ENCODE measurements at places on chromosomes 12 and 14.

GRCh38 chr14:90255871-90256270 is 482 bp upstream of the PSMC1 start:
- DNase-seq: no peak

DNA sequence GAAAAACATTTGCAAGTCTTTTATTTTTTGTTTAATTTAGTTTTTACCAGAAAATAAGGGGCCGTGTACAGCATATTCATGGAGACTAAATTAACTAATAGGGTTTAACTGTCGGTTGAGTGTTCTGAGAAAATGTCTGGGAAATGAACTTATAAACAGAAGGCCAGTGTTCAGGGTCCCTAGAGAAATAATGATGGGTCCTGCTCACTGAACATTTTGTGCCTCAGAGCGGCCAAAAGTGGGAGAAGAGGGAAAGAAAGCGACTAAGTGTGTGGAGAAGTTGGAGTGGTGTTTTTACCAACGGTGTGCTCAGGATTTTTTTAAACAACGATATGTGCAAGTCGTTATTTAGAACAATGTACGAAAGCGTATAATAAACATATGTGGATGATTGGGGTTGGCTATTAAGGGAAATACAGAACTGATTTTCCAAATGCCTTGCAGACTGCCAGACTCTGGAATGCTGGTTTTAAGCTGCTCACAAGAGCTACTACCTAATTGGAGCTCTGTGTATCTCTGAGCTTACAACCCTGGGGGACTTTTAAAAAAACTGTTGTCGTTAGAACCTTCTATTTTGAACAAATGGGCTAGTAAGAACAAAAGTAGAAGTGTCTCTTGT is 166.7 kb downstream of the SLC38A4 start:
- DNase-seq: no peak

DNA sequence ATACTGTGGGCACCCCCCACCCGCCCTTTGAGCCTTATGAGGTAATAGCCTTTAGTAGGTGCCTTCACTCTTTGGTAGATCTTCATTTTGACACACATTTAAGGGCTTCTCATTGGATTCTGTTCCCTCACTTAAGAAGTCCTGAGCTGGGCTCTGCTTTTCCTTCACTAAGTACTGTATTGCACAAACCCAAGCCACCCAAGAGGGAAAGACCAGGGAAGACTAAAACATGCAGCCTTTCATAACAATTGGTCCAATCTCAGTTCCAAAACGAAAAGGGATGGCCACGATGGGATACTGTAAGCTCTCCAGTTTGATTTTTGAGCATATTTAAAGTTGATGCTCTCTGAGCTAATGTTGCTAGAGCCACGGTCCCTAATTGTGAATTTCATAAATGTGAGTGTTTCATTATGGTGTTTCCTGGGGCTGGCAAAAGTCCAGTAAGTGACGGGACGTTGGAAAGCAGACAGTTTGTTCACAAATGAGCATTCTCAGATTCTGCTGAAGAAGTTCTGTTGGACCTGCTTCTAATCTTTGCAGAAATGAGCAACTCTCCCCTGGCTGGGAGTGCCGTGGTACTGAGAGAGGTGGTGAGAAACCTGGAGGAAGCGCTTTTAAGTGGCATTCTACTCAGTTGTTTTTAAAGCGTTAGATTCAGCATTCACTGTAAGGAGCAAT is 9.4 kb downstream of the SSPN start:
- DNase-seq: no peak

DNA sequence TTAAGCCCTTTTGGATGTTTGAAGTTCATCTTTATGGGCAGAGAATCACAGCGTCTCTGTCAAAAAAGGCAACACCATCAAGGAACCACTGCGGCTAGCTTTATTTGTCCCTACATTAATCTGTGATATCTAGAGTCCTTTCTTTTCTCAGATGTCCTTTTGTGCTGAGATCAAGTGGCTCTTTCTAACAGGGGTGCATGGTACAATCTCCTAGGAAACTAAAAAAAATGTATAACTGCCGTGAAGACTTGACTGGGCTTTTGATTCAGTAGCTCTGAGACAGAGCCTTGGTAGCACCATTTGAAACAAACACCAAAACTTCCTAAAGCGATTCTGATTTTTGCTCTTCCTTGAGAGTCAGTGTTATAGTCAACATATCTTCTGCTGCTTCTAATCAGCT is 33.3 kb downstream of the KCNK13 start:
- no peak for DNase-seq

DNA sequence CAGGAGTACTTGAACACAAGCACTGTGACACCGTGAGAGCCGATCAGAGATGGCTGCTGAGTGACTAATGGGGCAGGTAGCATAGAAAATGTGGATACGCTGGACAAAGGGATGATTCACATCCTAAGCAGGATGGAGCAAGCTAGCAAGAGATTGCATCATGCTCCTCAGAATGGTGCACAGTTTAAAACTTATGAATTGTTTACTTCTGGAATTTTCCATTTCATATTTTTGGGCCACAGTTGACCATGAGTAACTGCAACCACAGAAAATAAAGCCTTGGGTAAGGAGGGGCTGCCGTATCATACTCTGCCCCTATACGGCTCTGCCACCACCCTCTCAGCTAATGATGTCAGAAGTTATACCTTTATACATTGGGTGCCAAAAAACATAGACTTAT is 23.3 kb upstream of the MARK3 start:
- no peak for DNase-seq

GRCh38 chr12:90974286-90974685 is 19.3 kb upstream of the CCER1 start:
- no peak for DNase-seq

DNA sequence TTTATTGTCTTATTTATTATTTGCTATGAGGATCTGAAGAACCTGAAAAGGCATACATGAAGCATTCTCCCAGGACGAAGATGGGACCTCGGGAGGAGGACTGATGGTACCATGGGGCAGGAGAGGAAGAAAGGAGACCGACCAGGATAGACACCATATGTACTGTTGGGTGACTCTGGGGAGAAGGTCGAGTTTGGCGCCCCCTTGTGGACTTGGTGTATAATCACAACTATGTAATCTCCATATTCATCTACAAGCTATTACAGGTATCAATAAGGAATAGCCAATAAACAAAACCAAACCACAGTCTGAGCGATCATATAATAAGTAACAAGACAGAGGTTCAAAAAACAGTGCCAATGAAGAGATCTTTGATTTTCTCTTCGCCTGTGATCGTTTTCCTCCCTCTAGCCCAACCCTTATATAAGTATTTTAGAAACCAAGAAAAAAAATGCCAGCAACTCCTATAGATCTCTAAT is 139.1 kb downstream of the SPTSSA start:
- peak; percentile 53 for DNase-seq

GRCh38 chr12:130568501-130568900 is 147.6 kb downstream of the RIMBP2 start:
- DNase-seq: no peak

DNA sequence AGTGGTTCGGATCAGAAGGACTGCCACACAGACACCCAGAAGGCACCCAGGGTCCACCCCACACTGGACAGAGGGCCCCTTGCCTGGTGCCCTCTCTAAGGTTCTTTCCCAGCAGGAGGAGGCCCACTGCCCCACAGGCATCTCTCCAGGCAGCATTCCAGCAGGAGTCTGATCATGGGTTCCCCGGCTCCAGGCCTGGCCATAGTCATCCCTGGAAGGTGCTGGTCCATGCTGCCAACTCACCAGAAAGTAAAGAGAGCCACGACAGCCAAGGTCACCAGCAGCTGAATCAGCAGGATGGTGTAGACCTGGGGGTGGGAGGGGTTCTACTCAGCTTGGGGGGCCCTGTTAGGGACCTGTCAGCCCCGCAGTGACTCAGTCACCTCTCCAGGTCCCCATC is 6.4 kb downstream of the FAIM2 start:
- DNase-seq: peak; percentile 82

DNA sequence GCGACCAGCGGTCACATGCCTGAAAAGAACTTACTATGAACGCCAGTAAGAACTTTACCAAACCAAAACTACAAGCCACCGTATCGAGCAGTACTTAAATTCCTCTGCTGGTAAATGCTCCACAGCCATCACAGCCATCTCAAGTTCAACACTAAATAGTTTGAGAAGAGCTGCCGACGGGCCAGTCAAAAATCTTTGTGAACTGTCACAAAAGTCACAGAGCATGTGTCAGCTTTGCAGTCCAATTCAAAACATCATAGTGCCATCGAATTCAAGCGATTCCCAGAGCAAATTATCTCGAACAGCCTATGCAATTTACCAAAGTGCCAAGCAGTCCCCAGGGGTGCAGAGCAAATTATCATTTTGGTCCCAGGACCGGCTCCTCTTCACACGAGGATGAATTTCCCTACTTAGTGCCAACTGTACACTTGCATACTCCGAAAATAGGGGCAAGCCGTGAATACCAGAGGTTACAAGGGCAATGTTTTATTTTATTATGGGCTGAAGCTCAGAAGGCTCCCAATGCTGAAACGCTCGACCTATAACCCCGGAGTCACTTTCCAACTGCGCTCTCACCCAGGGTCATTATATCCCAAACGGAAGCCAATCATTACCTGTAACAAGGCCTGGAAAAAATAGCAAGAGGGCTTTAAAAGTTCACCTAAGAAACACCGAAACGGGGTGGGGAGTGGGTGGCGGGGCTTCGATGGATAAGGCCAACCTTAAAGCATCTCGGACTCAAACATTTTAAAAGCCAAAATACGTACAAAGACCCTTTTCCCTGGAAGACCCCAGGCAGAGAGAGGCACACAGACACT is 1.1 kb downstream of the LRP6 start:
- DNase-seq: no peak

DNA sequence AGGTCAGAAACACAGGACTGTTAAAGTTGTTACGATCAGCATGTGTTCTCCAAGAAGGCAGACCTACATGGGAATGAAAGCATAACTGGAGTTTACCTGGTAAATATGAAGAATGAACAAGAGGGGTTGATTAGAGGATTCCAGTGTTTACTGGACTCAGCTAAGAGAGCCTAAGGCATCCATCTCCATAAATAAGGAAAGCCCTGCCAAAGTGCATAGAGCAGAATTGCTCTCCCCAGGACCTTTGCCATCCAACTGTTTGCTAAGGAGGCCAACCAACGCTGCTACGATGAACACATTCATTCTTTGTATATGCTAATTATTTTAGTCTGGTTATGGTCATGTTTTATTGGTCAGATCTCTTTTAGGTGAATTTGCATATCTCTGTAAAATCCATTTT is 17.1 kb upstream of the PAWR start:
- no peak for DNase-seq

DNA sequence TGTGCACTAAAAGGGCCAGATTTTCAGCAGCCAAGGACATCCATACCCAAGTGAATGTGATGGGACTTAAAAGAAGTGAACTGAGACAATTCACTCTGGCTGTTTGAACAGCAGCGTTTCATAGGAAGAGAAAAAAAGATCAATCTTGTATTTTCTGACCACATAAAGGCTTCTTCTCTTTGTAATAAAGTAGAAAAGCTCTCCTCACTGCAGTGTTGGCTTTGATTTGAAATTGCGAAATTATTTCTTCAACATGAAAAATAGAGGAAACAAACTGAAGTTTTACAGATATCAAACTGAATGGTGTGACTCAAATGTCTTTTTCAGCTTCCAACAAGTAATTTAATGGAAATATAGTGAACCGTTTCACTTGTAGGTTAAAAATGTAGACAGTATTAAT is 11.3 kb upstream of the KCNMB4 start:
- no peak for DNase-seq

GRCh38 chr12:88057994-88058718 is 29.0 kb upstream of the C12orf50 start:
- no peak for DNase-seq

- no peak for DNase-seq
Observed at GRCh38 chr12:116401565-116401964, 124.1 kb upstream of the MED13L start.

GRCh38 chr12:22101749-22102243 is 55.8 kb downstream of the CMAS start:
- DNase-seq: no peak

DNA sequence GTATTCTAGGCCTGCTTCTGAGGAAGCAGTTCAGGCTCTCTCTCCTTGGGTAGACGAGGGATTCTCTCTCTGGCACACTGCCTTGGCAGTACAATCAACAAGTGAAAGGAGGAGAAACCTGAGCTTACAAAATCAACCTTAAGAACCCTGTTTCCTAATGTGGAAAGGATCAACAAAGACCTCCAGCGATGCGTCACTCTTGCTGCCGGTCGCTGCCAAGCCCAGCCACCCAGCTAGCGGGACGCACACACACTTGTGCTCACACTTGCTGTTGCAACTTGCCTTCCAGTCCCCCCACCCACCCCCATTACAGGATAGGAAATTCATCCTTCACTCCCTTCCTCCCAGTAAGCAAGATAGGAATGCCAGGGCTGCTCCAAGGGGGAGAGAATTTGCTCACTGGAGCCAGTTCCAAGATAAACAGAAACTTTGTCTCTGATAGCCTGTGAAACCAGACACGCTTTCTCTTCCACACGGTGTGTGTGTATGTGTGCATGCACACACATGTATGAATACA is 144.3 kb downstream of the BCL11B start:
- DNase-seq: peak; percentile 16

DNA sequence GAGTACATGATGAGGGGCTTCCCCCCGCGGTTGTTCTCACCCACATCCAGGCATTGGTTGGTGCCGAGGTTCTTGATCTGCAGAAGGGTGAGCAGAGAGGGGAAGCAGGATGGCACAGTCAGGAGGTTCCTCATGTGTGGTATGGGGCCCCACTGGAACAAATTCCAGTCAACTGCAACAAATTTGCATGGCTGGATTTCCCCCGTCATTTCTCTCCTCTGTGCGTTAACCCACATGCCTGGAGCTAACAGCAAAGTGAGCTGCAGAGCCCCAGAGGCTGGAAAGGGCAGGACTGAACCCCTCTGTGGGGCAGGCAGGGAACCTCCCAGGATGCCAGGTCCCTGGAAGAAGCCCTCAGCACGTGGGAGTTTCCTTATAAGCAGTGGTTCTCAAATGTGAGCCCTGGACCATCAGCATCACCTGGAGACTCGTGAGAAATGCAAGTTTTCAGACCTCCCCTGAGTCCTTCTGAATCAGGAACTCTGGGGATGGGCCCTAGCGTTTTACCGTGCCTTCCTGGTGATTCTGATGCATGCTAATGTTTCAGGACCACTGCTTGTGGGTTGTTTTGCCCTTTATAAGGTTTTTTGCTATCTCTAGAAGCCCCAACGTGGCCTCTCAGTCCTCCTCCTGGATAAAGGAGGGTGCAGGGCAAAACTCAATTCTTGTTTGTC is 11.0 kb upstream of the CELA1 start:
- DNase-seq: no peak

DNA sequence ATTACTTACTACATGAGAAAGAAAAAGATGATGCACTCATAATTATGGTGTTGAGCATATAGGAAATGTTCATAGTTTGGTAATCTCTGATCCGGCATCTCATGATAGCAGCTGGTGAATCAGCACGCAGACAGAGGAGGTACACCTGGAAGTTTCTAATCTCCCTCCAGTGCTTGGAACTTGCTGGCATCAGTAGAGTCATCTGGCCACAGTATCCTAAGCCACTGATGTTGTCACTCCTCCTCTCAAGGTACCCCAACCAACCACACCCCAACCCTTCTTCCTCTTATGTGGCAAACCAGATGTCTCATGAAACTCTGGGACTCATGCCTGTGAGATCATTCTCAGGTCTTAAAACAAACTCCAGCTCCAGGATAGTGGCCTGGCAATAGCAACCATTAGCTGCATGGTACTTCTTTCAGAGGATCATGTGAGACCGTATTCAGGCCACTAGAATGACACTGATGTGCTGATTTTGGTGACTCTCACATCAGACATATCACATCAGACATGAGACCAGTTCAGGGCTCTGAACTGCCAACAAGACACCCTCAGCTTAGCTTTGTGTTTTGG is 143.0 kb downstream of the RASSF9 start:
- DNase-seq: no peak

GRCh38 chr12:21073129-21073528 is 57.9 kb upstream of the SLCO1B1 start:
- no peak for DNase-seq

- DNase-seq: no peak
Observed at GRCh38 chr12:8817856-8818255, 4.6 kb upstream of the A2ML1 start.

All from adrenal gland (tissue), 19 donors.